ENCODE measurements at places on chromosomes 11 and 22. TPM values are rescaled to one million over a fixed set of nuclear protein-coding genes. Genes with fewer than 3 reads are reported as not detected.

Gene NAALADL1
- total RNA-seq: 3.1 TPM

Gene KCTD14
- total RNA-seq: not detected

Gene FOSL1
- total RNA-seq: 0.70 TPM

Gene NXPE1
- total RNA-seq: not detected
